D721Med (cell line): ENCODE measurements at places on chromosomes 1 and 21.

DNA sequence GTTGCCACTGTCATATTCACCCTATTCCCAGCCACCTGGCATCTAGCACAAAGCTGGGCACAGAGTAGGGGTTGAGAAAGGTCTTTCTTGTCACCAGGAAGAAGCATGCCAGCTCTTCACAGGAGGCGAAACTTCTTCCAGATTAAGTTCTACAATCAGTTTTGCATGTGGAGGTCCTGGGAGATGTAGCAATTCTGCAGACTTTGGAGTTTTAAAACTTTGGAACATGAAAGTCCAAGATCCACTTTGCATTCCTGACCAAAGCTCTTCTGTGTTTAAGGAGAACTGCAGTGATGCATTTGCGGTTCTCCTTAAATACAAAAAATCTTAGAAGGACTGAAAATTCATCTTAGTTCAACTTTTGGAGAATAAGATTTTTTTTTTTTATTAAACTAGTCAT is 258.5 kb upstream of the USP24 start:
- no peak for DNase-seq

DNA sequence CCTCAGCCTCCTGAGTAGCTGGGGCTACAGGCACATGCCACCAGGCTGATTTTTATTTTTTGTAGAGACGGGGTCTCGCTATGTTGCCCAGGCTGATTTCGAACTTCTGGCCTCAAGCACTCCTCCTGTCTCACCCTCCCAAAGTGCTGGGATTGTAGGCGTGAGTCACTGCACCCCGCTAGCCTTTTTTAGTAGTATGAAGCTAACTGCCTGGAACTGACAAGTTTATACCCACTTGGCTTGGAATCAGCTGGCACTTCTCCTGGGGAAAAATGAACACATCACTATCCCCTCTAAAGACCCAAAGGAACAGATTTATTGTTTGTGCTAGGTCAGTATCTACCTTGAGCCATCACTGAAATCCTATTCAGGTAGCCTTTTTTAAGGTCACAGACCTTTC is 19.0 kb downstream of the TMEM63A start:
- DNase-seq: no peak

DNA sequence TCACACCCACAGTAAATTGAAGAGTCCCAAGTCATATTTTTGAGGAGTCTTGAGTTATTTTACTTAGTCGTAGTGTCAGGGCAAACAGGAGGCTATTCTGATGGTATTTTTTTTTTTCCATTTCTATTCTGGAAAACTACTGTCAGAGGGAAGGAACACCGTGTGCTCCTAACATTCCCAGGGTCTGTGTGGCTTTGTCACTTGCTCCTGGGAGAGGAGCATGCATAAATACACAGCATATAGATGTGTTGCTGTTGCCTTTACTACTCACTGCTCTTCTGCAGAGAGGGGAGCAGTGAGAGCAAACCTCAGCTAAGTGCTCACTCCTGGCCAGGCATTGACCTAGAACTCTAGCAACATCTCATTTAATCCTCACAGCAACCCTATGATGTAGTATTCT is 45.8 kb downstream of the COLGALT2 start:
- DNase-seq: no peak

- DNase-seq: no peak
Measured at GRCh38 chr21:39339231-39339630, 9.7 kb downstream of the HMGN1 start.

DNA sequence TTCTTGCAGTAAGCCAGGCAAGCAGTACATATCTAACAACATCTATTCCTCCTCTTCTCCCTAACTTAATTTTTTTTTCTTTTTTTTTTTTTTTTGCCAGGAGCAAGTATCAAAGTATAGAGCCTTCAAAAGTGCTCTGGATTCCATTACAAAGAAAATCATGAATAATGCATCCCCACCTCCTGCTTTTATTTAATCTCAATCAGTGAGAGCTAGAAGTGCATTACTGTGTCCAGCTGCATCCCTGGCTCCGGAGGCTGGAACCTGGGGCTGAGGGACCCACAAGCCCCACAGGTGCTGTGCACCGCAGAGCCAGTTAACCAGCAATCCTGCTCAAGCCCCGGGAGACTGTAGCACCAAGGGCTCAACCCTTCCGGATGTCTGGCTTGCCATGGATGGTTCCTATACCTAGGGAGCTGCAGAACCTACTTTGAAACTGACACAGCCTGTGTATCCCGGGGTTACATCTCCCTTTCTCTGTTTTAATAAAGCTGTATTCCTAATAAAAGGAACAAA is 455.9 kb upstream of the RUNX1 start:
- DNase-seq: no peak
